HL-60 (cell line): ENCODE measurements at places on chromosomes 2 and 18.

GRCh38 chr2:47719099-47719498 lies 63.8 kb upstream of the MSH6 start:
- DNase-seq, result no peak

DNA sequence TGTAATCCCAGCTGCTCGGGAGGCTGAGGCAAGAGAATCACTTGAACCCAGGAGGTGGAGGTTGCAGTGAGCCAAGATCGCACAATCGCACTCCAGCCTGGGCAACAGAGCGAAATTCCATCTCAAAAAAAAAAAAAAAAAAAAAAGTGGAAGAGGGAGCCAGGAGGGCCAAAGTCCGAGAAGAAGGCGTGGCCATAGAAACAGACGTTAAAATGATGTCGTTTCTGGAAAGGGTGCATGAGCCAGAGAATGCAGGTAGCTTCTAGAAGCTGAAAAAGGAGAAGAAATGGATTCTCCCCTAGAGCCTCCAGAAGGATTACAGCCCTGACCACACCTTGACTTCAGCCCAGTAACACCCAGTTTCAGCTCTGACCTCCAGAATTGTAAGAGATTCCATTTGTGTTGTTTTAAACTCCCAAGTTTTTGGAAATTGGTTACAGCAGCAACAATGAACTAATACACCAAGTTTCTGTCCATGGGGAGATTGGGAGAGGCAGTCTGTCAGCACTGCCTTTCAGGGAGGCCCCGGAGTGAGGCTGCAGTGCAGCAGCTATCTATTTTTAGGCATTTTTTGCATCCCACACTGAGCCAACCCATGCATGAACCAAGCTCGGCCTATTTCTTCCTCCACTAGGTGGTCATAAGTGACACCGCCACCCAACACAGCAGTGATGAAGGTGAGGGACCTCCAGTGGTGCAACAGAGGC lies 14.2 kb upstream of the TRAF3IP1 start:
- DNase-seq, result no peak

- no peak for DNase-seq
These were observed 105.4 kb upstream of the MMADHC start for GRCh38 chr2:149692961-149693396.

GRCh38 chr2:88765154-88765888 lies 73.8 kb downstream of the RPIA start:
- DNase-seq, result peak; percentile 42

DNA sequence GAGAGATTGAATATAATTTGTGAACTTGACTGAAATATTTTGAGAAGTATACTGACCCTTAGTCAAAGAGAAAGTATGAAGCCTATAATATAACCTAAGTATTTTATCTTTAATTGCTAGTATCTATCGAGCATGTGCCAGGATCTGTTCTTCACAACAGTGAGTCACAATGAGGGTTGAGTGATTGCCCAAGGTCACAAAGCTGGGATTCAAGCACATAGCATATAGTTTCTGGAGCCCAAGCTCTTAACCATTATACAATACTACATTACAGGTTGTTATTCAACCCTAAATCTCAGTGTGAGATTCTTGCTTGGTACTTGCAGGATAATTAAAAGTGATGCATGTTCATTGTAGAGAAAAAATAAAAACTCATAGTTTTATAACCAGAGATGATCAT lies 97.2 kb downstream of the RAB3GAP1 start:
- no peak for DNase-seq

DNA sequence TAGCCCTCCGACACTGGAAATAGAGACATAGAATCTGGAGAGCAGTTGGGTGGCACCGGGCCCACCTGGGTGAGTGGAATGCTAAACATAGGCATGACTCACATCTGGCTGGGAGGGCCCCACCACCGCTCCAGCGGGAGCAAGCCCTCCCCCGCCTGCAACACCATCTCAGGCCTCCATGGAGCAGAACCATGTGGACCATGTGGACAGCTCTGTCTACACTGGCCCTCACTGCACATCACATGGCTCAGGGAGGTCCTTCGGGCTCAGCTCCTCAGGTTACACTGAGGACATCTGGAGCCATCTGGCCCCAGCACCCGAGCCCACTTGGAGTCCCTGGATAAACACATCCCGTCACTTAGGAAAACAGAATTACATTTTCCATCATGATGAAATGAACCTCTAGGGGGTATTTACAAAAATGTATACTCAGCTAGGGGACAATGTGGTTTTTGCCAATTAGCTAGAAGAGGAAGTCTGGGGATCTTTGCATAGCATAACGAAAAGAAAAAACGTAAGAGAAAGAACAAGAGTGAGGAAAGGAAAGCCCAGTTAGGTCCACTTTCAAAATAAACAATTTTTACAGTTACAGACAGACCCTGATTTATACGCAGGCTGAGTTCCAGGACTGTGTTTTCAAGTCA lies 30.7 kb upstream of the MLPH start:
- no peak for DNase-seq

GRCh38 chr2:122249673-122250072 lies 494.2 kb downstream of the TSN start:
- no peak for DNase-seq

DNA sequence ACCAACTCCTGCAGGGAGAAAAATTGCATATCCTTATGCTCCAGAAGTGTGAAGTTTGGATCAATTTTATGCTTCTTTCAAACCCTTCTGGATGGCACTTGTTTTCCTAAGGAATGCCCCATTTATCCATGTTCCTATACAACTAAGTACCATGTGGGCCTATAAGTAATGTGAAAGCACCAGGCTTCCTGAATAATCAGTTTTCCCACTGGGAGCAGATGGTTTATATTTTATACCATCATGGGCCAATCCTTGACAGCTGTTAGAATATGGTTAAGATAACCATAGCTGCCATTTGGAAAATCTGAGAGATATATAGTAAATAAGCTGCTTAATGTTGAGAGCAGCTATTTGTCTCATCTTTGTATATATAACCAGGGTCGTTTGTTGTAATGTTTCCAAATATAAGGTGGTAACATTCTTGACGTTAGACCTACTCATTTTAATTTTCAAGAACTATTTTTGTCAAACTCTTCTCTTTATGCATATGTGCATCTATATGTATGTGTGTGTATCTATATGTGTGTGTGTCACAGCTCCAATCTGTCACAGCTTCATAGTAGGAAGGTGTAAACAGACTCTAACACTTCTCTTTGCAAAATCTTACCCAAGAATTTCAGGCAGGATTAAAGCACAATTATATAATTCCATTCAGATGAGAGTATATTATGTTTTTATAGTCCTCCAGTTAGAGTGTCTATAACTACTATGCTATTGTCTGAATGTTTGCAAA lies 458.7 kb upstream of the GCFC2 start:
- no peak for DNase-seq

GRCh38 chr2:198639580-198639979 lies 818.2 kb downstream of the SATB2 start:
- DNase-seq, result peak; percentile 73

GRCh38 chr2:199596549-199596948 lies 138.8 kb upstream of the SATB2 start:
- peak; percentile 33 for DNase-seq

- DNase-seq, result no peak
These were observed 53.3 kb upstream of the TFCP2L1 start for GRCh38 chr2:121338281-121338680.

DNA sequence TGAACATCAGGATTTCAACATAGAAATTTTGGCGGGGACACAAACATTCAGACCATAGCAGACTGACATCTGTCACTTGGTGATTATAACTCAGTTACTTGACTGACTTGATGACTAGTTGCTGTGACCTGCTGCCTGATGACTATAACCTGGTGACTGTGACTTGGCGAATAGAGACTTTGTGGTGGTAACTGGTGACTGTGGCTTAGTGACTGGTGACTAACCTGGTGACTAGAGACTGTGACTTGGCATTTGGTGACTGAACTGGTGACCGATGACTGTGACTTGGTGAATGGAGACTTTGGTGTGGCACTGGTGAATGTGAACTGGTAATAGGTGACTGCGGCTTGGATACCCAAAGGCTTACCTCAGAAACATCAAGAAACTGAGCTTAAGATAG lies 563.1 kb upstream of the FAM98A start:
- DNase-seq, result no peak

- no peak for DNase-seq
These were observed 787.2 kb downstream of the TDRD15 start for GRCh38 chr2:21910832-21911507.

DNA sequence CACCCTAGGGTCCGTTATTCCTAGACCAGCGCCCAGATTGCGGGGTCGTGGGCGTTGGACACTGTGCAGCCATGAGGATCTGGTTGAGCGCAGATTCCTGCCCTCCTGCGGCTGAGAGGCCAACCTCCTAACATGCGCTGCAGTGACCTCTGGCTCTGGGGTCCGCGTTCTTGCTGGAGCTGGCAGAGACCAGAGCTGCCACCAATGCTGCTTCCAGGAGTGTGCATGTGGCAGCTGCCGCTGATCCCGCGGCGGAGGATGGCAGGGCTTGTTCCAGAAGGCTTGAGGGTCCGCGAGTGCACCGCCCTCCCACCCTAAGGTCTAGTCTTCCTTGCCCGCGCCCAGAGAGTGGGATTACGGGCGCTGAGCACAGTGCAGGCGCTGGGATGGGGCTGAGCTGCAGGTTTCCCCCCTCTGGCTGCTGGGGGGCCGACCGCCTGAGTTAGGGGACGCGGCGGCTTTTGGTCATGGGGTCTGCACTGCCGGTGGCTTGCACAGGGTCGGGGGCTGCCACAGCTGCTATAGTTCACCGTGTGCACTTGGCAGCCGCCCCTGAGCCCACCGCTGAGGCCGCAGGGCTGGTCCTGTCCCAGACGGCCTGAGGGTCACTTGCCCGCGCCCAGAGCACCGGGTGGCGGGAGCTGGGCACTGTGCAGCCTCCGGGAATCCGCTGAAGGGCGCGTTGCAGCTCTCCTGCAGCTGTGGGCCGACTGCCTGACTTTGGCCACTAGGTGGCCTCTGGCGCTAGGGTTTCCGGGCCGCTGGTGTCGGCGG lies 145.9 kb downstream of the CCDC74A start:
- no peak for DNase-seq

- no peak for DNase-seq
These were observed 329.9 kb downstream of the HRH4 start for GRCh38 chr18:24790347-24790746.

- DNase-seq, result no peak
These were observed 1.7 kb downstream of the RBMS1 start for GRCh38 chr2:160491911-160492371.

DNA sequence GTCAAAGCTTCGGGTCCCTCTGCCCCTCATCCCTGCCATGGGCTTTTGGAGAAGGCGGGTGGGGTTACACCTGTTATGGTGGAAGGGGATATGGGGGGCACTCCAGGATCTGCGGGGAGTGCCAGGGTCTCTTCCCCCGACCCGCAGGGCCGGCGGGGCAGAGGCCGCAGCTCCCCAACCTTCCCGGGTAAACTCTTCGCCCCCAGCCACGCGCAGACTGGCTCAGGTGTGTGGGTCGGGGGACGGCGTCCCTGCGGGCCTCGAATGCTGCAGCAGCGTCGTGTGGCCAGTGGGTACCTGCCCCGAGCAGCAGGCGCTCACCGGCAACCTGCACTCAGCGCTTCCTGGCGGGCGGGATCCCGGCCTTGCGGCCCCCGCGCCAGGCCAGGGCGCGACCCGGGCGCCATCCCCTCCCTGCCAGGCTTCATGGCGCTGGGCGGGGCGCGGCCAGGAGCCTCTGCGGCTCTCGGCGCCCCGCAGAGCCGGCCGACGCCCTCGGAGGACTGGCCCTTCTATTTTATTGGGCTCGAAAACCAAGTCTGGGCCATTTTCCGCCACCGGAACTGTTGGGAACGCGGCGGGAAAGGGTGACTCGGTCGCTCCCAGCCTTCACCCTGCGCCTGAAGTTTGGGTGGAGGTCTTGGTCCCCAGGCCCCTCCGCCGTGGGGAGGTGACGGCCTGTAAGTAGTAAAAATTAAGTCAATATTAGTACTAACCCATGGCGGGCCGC lies 4.5 kb downstream of the GBX2 start:
- DNase-seq, result no peak

DNA sequence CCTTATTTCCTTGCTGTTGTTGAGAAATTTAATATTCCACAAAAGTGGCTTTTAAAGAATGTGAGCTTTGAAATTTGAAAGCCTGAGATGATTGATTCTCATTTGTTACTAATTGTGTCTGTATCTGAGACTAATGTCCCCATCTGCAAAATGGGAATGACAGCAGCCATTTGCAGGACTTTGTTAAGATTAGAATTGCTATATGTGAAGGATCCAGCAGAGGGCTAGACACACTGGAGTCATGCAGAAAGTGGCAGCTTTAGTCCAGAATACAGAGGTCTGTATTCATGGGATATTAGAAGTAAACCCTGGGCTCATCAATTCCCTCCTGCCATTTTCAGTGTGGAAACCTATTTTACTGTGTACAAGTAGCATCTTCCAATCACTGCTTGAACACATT lies 296.5 kb upstream of the GYPC start:
- DNase-seq, result no peak

DNA sequence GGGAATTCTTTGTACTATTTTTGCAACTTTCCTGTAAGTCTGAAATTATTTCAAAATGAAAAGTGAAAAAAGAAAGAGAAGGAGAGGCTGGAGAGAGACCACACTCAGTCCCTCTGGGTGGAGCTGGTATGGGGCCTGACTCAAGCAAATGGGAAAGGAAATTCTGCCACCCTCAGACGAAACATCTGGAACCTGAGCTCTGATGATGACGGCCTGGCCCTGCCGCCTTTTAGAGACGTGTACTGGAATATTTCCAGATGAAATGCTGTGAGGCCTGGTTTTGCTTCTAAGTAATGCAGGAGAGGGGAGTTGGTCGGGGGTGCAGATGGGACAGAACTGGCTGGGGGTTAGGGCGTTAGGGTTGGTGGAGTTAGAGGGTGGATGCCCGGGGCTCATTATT lies 57.4 kb upstream of the GLI2 start:
- DNase-seq, result no peak

- no peak for DNase-seq
These were observed 284.7 kb downstream of the DCC start for GRCh38 chr18:52624702-52625101.

GRCh38 chr2:59342166-59342565 lies 1101.0 kb upstream of the FANCL start:
- DNase-seq, result no peak

DNA sequence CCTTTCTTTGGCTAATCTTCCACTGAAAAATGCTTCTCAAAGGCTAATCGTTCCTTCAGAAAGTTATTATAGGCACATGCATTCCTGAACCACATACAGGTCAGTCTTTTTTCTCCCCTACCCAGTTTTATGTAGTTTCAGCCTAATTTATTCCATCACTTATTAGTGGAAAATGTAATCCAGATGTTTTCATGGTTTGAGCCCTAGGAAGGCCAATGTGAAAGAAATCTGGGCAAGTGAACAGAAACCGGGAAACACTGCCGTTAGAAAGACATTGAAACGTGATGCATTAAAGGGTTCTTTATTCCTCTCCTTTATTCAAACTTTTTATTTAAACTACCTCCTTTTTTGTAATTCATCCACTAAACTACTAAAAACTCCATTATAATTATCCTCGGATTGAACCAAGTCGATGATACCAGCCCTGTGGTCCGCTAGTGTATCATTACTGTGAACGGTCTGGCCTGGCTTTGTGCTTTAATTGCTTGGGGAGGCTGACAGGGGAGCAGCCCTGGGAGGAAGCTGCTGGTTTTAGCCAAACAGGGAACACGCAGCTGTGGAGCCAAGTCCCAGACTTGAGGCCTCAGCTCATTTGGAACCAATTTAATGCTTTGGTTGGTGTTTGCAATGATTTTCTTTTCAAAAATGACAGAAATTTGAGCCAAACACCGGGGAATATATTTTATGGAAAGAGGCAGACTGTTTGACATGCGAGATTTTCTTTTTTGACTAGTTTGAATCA lies 149.2 kb downstream of the ARHGAP28 start:
- no peak for DNase-seq

- DNase-seq, result no peak
These were observed 177.5 kb downstream of the INO80D start for GRCh38 chr2:205908212-205909183.

GRCh38 chr2:217258170-217258569 lies 398.3 kb upstream of the TNP1 start:
- no peak for DNase-seq
